ENCODE measurements at places on chromosomes 7 and 10.

GRCh38 chr7:158351481-158351880 lies 236.1 kb downstream of the PTPRN2 start:
- H3K36me3 ChIP-seq: no peaks in the 10 kb centered on the region
- no peaks in the 10 kb centered on the region for H3K27me3 ChIP-seq
- no peak overlapping the region for H3K27ac ChIP-seq
- H3K4me1 ChIP-seq: no peaks in the 10 kb centered on the region
- no peak for DNase-seq
- no peak overlapping the region for H3K4me3 ChIP-seq

DNA sequence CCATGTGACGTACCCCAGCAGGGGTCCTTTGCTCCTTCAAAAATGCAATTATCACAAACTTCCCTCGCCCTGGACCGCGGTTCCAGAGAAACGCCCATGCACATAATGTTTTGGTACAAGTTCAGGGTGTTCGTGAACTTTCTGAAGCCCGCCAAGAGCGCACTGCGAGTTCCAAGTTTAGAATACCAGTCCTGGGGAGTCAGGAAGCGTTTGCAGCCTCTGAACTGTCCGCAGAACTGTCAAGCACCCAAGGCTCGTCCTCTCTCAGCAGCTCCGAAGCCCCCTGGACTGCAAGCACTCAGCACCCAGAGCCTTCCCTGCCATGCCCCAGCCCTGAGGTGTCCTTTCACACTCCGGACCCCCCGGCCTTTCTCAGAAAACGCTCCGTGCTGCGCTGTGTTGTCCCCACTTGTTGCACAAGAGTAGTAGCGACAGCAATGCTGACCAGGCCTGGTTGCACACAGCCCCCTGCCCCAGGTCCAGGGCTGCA lies 30.3 kb downstream of the CALML3 start:
- no peak overlapping the region for H3K4me3 ChIP-seq
- H3K27me3 ChIP-seq: peaks cover 3% of the 10 kb centered on the region
- no peak overlapping the region for H3K27ac ChIP-seq
- DNase-seq: no peak
- H3K36me3 ChIP-seq: no peaks in the 10 kb centered on the region

DNA sequence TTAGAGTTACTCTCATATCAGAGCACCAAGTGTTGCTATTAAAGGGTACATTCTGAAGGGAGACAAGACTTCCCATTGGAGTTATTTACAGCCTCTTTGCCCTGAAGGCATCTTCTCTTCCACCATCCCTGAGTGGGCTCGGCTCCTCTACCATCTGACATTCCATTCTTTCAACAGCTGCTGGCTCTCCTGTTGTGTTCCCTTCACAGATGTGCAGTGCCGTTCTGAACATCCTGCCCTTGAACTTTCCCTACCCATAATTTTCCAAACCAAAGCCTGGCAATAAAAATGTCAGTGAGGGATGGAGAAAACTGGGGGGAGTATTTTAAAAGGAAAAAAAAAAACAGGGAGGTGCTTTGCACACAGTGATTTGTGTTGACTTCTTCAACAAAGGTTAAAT lies 392.9 kb downstream of the KCNMA1 start:
- no peak for DNase-seq
- H3K4me3 ChIP-seq: no peak overlapping the region
- no peaks in the 10 kb centered on the region for H3K4me1 ChIP-seq
- H3K27me3 ChIP-seq: no peaks in the 10 kb centered on the region

DNA sequence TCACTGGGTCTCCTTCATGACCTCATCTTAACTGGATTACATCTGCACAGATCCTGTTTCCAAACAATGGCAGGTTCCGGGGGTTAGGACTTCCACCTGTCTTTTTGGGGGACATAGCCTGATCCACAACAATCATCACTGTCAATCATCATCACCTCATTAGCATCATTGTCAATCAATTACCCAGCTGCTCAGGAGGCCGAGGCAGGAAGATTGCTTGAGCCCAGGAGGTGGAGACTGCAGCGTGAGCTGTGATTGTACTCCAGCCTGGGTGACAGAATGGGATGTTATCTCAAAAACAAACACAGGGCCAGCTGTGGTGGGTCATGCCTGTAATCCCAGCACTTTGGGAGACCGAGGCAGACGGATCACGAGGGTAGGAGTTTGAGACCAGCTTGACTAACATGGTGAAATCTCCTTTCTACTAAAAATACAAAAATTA lies 18.7 kb downstream of the AMZ1 start:
- H3K27me3 ChIP-seq: no peaks in the 10 kb centered on the region
- no peaks in the 10 kb centered on the region for H3K36me3 ChIP-seq
- no peak for DNase-seq
- H3K4me3 ChIP-seq: no peak overlapping the region
- H3K27ac ChIP-seq: no peak overlapping the region
- H3K4me1 ChIP-seq: peaks cover 27% of the 10 kb centered on the region

GRCh38 chr7:158277219-158278141 lies 310.1 kb downstream of the PTPRN2 start:
- H3K36me3 ChIP-seq: no peaks in the 10 kb centered on the region
- H3K27ac ChIP-seq: no peak overlapping the region
- H3K27me3 ChIP-seq: no peaks in the 10 kb centered on the region
- DNase-seq: no peak
- H3K4me1 ChIP-seq: no peaks in the 10 kb centered on the region

GRCh38 chr7:81268551-81268950 lies 349.7 kb upstream of the SEMA3C start:
- H3K27me3 ChIP-seq: no peaks in the 10 kb centered on the region
- no peaks in the 10 kb centered on the region for H3K36me3 ChIP-seq
- no peak for DNase-seq
- H3K4me1 ChIP-seq: no peaks in the 10 kb centered on the region
- H3K4me3 ChIP-seq: no peak overlapping the region

GRCh38 chr10:130109796-130110245 lies 809 bp downstream of the C10orf143 start:
- no peaks in the 10 kb centered on the region for H3K27me3 ChIP-seq
- H3K27ac ChIP-seq: peak overlapping the region; percentile 87
- H3K36me3 ChIP-seq: no peaks in the 10 kb centered on the region
- peaks cover 17% of the 10 kb centered on the region for H3K4me1 ChIP-seq

DNA sequence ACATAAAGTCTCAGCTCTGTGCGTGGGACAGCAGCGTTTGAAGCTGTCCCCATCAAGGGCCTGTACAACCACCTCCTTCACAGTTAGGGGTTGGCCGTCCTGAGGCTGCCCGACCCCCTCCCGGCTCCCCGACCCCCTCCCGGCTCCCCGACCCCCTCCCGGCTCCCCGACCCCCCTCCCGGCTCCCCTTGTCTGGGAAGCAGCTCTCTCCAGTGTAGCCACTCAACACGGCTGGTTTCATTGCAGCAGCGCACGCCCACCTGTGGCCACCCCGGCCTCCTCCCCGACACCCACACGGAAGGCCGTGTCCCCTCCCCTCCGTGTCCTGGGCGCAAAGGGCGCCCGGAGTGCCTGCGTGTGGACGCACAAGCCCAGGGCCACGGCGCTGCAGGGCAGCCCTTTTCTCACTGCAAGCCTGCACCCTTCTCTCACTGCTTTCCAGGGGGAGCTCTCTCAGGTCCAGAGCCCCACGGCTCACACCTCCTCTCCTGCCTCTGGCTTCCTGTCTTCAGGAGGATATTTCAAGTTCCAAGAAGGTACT lies 20.9 kb upstream of the FAM20C start:
- no peak overlapping the region for H3K27ac ChIP-seq
- H3K27me3 ChIP-seq: no peaks in the 10 kb centered on the region
- no peak for DNase-seq

DNA sequence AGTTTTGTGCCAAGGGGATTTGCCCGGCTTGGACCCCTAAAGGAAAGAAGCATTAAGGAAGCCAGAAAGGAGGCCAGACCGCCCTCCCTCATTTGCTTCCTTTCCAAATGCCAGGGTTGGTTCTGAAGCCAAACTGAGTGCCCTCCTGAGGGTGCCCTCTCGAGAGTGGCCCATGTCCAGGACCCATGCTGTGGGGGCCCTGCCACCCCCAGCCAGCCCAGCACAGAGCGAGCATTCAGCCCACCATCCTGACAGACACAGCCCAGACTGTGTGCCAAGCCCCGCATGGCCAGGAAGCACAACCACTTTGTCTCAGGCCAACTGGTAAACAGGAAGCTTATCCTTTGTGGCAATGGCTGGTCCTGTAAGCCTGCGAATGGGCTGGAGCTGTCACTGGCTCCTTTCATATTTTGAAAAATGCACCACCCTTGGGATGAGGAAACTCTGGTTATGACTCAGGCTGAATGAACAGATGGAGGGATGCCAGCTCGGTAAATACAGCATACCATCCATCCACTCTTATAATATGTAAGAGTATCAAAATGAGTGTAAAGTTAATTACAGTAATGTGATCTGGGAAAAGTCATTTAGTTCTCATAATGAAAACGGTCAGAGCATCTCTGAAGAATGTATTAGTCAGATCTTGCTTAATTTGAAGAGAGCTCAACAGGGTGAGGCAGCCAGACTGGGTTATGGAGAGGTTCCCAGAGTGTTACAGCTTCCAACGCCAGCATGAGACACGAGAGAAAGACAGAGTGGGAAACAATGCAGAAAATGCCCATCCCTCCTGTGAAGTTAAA lies 65.0 kb downstream of the STK17A start:
- peaks cover 68% of the 10 kb centered on the region for H3K4me1 ChIP-seq
- peak; percentile 85 for DNase-seq
- peak overlapping the region; percentile 99 for H3K27ac ChIP-seq
- peaks cover 18% of the 10 kb centered on the region for H3K36me3 ChIP-seq
- H3K4me3 ChIP-seq: peak overlapping the region; percentile 58
- H3K27me3 ChIP-seq: no peaks in the 10 kb centered on the region

DNA sequence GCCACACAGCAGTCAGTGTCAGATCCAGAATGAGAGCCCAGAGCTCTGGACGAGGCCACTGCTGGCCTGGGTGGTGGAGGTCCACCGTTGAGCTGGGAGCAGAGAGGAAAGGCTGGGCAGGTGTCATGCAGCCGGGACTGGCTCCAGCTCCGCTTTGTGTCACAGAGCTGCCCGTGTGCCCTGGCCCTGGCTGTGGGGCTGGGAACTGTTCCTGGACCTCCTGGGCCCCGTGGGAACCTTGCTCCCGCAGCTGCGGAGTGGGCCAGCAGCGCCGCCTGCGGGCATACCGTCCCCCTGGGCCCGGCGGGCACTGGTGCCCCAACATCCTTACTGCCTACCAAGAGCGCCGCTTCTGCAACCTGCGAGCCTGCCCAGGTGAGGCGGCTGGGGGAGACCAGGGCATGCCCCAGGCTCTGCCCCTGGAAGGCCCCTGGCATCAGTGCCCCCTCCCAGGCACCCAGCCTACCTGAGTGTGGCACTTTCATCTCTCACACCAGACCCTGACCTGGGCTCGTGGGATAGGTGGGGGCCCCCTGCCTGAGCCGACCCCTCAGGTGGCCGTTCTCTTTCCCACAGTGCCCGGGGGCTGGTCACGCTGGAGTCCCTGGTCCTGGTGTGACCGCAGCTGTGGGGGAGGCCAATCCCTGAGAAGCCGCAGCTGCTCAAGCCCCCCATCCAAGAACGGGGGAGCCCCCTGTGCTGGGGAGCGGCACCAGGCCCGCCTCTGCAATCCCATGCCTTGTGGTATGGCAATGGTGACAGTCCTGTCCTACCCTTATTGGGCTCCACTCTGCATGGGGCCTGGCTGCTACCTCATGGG lies 18.8 kb upstream of the ZNF862 start:
- no peaks in the 10 kb centered on the region for H3K4me1 ChIP-seq
- H3K27me3 ChIP-seq: no peaks in the 10 kb centered on the region
- H3K4me3 ChIP-seq: no peak overlapping the region

GRCh38 chr10:99521765-99522469 lies 10.8 kb upstream of the NKX2-3 start:
- peaks cover 2% of the 10 kb centered on the region for H3K27me3 ChIP-seq
- no peaks in the 10 kb centered on the region for H3K4me1 ChIP-seq
- H3K4me3 ChIP-seq: no peak overlapping the region
- no peak for DNase-seq
- no peaks in the 10 kb centered on the region for H3K36me3 ChIP-seq

Data from GM12878 (cell line).